ENCODE measurements at places on chromosomes 5 and 9.

- DNase-seq, result no peak
Measured at GRCh38 chr5:137446615-137447014, 52.5 kb downstream of the SPOCK1 start.

- DNase-seq, result no peak
Measured at GRCh38 chr5:77994943-77995342, 218.8 kb upstream of the TBCA start.

- no peak for DNase-seq
Measured at GRCh38 chr9:90998573-90998972, 197.0 kb downstream of the SYK start.

DNA sequence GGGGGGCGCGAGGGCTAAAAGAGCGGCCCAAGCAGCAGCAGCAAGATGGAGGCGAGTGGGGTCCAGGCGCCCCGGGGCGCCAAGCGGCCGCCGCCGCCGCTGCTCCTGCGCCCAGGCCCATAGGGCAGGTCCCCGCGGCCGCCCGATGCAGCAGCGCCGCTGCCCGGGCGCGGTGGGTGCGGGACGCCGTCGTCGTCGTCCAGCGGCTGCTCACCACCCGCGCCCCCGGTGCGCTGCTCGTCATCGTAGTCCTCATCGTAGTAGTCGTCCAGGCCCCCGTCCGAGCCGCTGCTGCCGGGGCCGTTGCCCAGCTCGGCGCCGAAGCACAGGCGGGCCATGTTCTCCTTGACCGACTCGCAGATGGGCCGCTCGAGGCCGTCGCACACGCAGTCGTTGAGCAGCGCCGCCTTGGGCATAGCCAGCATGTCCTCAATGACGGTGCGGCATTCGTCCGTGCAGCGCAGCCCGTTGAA is 1.5 kb downstream of the GAS1 start:
- DNase-seq, result no peak

DNA sequence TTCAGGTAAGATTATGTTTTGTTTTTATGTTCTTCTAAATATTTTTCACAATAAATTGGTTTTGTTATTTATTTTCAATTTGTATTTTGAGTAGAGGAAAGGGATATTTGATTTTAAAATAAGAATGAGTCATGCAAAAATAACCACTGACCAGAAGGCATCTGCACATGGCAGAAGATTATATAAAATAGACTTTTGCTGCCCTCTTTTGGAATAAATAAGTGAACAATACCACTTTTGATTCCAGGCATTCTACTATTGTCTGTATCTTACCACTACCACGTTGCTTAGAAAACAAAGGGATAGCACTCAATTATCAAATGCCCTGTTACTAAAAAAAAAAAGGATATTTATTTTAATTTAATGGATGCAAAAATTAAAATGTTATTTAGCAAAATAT is 227.3 kb upstream of the ITGA1 start:
- DNase-seq, result no peak

DNA sequence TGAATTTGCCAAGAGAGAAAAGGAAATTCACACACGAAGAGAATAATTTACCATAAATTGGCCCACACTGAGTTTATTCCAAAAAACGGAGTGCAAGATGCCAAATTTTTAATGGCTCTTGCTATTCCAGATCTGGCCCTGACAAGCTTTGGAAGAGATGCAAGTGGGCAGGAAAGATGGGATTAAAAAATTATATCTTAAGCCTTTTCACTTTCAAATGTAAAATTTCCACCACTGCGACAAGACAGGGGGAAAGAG is 352.4 kb downstream of the GLIS3 start:
- no peak for DNase-seq

DNA sequence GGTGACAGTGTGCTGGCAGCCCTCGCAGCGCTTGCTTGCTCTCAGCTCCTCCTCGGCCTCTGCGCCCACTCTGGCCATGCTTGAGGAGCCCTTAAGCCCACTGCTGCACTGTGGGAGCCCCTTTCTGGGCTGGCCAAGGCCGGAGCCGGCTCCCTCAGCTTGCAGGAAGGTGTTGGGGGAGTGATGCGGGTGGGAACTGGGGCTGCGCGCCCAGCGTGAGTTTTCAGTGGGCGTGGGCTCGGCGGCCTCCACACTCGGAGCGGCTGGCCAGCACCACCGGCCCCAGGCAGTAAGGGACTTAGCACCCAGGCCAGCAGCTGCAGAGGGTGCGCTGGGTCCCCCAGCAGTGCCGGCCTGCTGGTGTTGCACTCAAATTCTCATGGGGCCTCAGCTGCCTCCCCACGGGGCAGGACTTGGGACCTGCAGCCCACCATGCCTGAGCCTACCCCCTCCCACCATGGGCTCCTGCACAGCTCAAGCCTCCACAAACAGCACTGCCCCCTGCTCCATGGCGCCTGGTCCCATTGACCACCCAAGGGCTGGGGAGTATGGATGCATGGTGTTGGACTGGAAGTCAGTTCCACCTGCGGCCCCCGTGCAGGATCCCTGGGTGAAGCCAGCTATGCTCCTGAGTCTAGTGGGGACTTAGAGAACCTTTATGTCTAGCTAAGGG is 223.1 kb upstream of the PTPRD start:
- no peak for DNase-seq

- DNase-seq, result no peak
Measured at GRCh38 chr5:113614191-113614590, 100.7 kb downstream of the YTHDC2 start.

- DNase-seq, result no peak
Measured at GRCh38 chr9:131469951-131470350, 32.8 kb upstream of the POMT1 start.

GRCh38 chr9:125099816-125100215 is 43.5 kb downstream of the SCAI start:
- no peak for DNase-seq

DNA sequence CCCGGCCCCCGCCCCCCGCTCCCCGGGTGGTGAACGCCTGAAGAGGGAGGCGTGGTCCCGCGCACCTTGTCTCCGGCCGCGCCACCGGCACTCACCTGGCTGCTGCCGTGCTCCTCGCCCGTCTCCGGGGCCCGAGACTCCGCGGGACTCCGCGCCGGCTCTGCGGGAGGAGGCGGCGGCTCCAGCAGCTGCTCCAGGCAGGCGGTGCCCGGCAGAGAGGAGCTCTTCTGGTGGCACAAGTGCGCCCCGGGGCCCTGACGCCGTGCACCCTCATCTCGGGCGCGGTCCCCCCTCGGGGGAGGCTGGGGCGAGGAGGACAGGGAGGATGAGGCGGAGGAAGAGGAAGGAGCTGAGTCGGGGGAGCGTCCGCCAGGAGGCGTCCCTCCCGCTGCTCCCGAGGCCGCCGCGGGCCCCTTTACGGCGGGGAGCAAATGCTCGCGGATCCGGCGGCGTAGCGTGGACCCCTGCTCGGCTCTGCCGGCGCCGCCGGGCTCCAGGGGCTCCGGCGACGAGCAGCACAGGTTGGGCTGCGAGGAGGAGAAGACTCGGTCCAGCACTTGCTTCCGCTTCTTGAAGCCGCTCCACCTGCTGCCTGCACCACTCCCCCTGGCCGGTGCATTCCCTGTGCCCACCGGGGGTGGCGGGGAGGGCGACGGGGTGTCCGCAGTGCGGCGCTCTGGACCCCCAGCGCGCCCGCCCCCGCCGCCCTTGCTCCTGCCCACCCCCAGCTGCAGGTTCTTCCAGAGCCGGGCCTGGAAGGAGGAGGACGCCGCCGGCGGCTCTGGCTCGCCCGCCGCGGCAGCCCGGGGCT is 928 bp downstream of the MCTP1 start:
- peak; percentile 36 for DNase-seq

DNA sequence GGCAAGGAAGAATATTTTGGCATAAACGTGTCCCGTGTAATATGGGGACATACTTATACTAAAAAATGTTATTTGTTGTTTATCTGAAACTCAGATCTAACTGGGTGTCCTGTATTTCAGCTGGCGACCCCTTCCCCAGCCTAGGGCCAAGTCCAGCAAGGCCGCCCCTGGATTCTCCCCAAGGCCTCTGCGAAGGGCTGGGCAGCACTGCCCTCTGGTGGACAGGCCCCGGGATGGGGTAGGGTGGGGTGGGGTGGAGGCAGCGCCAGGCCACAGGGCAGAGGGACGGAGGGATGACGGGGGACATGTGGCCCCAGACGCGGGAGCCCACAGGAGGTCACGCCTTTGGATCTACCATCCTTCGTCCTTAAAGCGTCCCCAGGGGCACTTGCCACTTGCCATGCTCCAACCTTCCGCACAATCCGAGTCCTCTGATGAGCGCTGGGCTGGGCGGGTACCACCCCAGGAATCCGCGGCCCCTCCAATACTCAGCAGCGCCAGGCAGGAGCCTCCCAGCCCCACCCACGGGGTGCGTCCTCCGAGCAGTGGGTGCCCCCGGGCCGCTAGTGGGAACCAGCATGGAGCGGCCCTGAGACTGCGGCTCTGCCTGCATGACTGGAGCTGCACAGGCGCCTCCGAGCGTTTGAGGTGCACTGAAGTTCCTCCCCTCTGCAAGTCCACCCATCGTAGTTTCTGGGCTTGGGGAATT is 7.1 kb upstream of the AGPAT2 start:
- peak; percentile 47 for DNase-seq

DNA sequence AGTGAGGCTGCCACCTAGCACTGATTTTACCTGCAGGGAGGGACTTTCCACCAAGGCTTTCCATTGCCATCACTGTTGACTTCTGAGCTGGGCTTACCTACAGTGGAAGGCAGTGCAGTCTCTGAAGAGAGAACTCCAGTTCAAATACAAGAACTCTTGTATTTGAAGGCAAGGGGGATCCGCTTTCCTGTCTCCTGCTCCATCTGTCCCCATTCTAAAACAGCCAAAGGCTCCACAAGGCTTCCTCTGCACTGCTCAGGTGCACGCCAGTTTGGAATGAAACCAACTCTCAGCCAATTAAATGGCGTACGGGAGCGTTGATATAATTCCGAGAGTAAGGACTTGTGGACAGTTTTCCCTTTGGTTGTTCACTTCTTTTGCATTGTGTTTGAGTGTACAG is 66.0 kb upstream of the CXCL14 start:
- no peak for DNase-seq

DNA sequence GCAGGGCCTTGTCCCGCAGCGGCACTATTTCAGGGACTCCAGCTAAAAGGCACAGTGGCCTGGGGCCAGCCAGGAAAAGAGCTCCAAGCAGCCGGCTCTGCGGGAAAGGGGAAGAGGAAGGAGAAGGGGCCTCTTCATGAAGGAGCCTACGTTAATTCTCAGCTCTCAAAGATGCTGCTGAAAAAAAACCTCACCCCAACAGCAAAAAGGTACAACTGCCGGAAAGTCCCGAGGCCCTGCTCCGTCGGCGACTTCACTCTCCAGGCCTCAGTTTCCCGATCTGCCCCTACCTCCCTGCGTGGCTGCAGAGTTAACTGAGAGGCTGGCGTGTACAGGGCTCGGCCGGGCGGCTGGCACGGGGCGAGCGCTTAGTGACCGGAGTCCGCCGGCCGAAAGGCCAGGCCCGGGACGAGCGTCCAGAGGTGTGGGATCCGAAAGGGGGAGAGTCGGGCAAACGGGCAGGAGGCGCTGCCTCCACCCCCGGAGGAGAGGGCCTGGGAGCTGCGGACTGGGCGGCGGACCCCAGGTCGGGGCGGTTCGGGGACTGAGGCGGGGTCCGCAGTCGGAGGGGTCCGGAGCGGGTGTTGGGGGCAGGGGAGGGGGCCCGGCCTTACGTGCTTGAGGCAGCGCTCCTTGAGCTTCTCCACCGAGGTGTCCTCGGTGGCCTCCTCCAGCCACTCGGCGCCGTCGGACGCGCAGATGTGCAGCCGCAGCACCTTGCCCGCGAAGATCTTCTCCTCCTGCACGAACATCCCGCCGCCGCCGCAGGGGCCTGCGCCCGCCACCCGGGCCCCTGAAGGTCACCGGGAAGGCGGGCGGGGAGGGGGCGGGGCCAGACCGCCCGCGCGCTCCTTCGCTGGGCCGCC is 529 bp downstream of the UBAC1 start:
- no peak for DNase-seq

DNA sequence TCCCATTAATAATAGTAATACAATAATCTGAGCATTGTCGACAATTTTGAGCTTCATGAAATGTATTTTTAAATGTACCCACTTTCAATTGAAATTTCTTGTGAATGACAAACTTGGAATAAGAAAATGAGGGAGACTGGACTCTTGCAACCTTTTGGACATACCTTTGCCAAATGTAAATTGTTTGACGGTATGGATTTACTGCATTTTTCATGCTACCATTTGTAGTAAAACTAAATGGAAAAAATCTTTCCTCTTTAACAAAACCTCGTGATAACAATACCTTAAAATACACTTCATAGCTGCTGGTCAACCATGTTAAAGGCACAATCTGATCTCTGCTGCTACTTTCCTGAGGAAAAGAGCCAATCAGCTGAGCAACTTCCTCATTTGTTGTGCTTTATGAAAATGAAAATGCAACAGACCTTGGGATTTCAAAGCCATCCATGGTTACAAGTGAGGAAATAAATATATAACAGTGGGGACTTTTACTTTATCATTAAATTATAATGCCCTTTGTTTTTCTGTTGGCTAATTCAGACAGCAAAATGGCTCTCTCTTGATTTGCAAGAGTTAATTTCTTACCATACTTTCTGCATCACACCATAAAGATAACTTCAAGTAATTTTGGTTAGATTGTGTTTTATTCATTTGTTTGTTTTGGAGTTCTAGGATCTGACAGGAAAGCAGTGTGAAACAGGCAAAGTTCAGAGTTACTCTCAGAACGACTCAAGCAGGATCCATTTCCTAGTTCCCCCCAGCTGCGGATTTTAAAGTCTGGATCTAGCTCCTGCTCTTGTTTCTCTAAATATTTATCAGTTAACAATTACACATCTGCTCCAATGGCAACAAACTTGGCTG is 1.1 kb downstream of the ALDH1A1 start:
- DNase-seq, result no peak

GRCh38 chr5:113217619-113218184 is 217.1 kb downstream of the TSSK1B start:
- DNase-seq, result no peak

GRCh38 chr9:95670122-95670521 is 153.4 kb upstream of the PTCH1 start:
- DNase-seq, result no peak

- peak; percentile 36 for DNase-seq
Measured at GRCh38 chr5:65483546-65484346, 2.0 kb upstream of the ADAMTS6 start.

- DNase-seq, result no peak
Measured at GRCh38 chr5:179606071-179606909, 17.2 kb downstream of the HNRNPH1 start.

DNA sequence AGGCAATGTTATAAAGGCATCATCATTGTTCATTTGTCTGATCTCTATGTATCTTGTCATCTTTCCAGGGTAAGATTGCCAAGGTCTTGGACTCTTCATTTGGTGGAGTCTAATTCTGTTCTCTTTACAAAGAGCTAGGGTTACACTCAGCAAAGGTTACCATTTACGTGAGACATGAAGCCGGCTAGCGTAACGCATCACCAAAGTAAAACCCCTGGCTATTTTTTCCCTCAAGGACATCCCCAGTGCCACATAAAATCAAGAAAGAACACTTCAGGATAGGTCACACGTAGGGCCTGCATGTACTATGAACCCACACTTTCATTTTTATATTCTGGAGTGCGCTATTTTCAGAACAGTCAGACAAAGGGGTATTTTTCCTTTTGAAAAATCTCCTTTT is 20.0 kb upstream of the MYOT start:
- no peak for DNase-seq

- no peak for DNase-seq
Measured at GRCh38 chr5:172436078-172436878, 18.0 kb downstream of the SH3PXD2B start.

Data from activated CD4-positive, alpha-beta T cell treated with anti-CD3 and anti-CD28 coated beads, Interleukin-2, Interleukin-6, amounts not matched to agents 100 ng/mL and 50 ng/mL, durations not matched to agents 16 hours and 8 hours (primary cell).